ENCODE measurements at places on chromosomes 13 and 19. TPM values are rescaled to one million over a fixed set of nuclear protein-coding genes. Genes with fewer than 3 reads are reported as not detected.

GRCh38 chr19:48807590-48808308 lies 3.1 kb downstream of the BCAT2 start:
- DNase-seq: no peak

- no peak for DNase-seq
Observed at GRCh38 chr19:46373491-46374359, 26.8 kb downstream of the PPP5C start.

DNA sequence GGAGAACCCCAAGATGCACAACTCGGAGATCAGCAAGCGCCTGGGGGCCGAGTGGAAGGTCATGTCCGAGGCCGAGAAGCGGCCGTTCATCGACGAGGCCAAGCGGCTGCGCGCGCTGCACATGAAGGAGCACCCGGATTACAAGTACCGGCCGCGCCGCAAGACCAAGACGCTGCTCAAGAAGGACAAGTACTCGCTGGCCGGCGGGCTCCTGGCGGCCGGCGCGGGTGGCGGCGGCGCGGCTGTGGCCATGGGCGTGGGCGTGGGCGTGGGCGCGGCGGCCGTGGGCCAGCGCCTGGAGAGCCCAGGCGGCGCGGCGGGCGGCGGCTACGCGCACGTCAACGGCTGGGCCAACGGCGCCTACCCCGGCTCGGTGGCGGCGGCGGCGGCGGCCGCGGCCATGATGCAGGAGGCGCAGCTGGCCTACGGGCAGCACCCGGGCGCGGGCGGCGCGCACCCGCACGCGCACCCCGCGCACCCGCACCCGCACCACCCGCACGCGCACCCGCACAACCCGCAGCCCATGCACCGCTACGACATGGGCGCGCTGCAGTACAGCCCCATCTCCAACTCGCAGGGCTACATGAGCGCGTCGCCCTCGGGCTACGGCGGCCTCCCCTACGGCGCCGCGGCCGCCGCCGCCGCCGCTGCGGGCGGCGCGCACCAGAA lies 1.1 kb downstream of the SOX1 start:
- no peak for DNase-seq

DNA sequence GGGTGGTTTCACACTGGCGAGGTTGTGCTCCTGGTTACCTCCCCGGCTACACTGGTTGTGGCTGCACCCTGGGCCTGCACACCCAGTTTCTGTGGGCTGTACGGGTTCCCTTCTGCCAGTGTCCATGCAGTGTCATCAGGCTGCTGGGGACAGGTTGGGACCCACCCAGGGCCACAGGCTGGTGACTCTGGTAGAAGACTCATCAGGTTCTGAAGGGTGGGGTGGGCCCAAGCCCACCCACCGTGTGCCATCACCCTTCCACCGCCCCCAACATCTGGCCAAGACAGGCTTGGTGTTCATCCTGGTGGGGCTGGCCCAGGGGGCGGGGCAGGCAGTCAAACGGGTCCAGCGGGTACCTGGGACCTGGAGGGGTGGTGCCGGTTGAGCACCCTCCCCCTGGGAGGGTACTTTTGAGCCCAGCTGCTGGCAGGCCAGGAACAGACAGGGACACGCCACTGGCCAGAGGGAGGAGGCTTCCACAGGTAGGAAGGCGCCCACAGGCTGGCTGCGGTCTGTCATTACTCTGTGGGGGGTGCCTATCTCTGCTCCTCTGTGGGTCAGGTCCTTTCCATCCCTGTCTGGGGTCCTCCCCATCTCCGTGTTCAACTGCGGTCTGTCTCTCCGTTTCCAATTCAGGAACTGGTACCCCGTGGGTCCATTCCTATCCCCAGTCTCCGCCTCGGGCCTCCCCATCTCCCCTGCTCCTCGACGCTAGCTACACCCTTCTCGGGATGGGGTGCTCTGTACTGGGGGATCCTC lies at the start of gene RNF225:
Gene RNF225, plus strand, starts transcription at position 437 of the 759 bp plus-strand sequence. CDS start 434 bp downstream, outside the sequence.
- no peak for DNase-seq

- DNase-seq: no peak
Observed at GRCh38 chr19:7905859-7906258, 2.2 kb downstream of the MAP2K7 start.

SIAH3 gene
- polyA plus RNA-seq: 0.33 TPM

All from forelimb muscle (tissue), 1 donor.